ENCODE measurements at places on chromosomes 1 and 21.

DNA sequence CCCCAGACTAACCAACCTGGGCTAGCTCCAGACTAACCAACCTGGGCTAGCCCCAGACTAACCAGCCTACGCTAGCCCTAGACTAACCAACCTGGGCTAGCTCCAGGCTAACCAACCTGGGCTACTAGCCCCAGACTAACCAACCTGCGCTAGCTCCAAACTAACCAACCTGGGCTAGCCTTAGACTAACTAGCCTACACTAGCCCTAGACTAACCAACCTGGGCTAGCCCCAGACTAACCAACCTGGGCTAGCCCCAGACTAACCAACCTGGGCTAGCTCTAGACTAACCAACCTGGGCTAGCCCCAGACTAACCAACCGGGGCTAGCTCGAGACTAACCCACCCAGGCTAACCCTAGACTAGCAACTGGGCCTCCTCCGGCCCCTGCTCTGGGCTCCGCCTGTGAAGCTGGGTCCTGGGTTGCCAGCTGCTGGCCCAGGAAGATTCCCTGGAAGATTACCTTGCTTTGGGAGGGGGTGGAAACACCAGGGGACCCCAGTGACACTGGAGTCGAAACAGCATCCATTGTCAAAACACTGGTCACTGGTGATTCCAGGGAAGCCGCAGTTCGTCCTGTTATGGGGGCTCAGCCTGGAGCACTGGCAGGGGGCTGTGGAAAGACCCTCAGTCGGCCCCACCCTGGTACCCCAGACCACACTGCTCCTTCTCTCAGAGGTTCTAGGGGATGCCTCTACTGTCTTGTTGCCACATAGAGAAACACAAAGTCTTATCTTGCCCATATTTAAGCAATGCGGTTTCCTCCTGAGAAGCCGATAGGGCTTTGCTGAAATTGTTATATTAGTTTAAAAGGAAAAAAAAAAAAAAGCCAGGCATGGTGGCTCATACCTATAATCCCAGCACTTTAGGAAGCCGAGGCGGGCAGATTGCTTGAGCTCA lies 1.1 kb downstream of the TFF2 start:
- DNase-seq: no peak

GRCh38 chr1:207951652-207952051 lies 40.7 kb upstream of the CD34 start:
- DNase-seq: no peak

GRCh38 chr1:110134050-110134595 lies 16.2 kb upstream of the SLC6A17 start:
- no peak for DNase-seq

DNA sequence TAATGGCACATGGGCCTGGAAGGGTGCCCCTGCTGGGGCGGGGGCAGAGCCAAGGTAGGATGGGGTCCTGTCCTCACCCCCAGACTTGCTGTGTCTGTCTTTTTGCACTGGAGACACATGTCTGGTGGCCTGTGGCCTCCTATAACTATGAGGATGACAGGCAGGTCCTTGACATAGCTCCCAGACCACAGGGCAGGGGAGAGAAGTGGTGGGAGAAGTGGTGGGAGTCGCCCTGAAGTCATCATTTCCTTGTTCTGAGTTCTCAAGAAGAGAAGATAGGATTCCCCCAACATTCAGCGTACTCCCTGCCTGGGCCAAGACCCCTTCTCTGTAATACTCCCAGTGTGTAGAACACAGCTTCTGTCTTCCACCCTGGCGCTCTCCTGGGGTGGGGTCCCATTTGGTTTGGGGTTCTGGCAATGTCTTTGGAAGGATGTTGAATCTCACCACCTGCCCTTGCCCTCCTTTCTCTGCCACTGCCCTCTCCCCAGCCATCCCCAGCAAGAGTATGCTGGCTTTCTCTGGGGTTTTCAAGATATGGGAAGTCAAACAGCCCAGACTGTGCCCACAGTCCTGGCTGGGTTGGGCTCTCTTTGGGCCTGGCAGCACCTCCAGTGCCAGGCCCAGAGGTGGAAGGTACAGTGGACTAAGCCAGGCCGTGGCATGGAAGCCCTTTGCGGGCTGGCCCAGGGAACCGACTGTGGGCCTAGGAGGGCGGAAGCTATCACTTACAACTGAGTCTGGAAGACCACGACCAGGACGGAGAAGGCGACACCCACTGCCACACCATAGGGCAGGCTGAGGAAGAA lies 19.4 kb downstream of the SLC26A9 start:
- no peak for DNase-seq

- DNase-seq: no peak
Measured at GRCh38 chr1:145951526-145951925, 6.3 kb downstream of the LIX1L start.

DNA sequence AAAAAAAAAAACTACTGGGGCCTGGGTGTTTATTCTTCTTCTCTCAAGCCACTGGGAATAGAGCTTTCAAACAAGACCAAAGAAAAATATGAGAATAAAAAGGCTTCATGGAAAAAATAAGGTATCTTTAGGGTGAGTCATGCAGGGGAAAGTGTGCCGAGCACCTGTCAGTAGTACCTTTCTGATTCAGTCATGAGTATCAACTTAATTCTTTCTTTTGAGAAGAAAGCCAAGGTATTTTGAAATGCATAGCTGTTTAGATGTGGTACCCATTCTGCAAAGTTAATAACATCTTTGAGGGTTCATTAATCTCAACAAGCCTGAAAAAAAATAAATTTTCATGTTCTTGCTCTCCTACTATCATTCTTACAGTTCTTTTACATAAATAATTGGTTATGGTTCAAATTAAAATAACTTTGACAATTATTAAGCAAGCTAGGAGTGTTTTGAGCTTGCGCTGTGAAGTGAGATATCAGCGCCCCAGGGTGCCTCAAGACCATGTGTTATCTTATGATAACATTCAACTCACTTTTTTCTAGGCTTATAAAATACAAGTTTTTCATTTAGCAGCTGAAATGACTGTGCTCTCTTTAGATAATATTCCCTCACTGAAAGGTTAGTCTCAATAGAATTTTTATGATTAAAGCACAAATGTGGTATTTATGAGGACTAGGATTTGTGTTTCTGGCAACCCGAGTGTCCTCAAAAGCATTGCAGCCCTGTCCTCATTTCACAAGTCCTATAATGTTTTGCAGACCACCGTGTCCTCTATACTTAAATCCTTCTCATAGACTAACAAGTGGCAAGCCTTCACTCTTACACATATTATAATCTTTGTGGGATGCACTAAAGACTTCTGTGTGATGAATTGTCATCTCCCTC lies 138.6 kb downstream of the SLC44A5 start:
- DNase-seq: no peak

- peak; percentile 19 for DNase-seq
Measured at GRCh38 chr1:119582801-119583200, 65.3 kb downstream of the ZNF697 start.

DNA sequence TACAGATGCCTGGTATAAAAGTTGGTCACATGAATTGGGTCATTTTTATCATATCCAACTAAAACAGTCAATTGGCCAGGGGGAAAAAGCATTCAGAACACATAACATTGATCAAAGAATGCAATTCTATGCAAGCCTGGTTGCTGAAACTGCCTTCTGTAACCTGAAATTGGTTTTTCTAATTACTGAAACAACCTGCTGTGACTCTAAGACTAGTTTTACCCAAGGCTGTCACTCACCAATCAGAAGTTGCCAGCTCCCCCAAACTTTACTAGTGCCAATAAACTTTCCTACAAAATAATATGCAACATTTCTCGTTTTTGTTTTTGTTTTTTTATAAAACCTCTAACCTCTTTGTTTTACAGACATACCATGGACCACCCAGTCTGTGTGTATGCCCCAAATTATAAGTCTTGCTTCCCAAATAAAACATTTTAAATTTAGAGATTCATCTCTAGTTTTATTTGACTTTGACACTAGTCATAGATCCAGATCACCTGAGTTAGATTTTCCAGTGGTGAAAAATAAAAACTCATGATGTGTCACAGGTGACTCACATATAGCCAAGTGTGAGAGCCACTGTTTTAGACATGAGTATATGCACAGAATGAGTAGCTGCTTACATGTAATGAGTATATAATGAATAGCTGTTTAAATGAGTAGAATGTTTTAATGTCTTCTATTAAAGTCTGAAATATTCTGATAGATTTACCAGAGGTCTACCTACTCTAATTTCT lies 64.2 kb upstream of the CR2 start:
- peak; percentile 41 for DNase-seq

- DNase-seq: no peak
Measured at GRCh38 chr1:47485817-47486216, 48.0 kb downstream of the FOXD2 start.

DNA sequence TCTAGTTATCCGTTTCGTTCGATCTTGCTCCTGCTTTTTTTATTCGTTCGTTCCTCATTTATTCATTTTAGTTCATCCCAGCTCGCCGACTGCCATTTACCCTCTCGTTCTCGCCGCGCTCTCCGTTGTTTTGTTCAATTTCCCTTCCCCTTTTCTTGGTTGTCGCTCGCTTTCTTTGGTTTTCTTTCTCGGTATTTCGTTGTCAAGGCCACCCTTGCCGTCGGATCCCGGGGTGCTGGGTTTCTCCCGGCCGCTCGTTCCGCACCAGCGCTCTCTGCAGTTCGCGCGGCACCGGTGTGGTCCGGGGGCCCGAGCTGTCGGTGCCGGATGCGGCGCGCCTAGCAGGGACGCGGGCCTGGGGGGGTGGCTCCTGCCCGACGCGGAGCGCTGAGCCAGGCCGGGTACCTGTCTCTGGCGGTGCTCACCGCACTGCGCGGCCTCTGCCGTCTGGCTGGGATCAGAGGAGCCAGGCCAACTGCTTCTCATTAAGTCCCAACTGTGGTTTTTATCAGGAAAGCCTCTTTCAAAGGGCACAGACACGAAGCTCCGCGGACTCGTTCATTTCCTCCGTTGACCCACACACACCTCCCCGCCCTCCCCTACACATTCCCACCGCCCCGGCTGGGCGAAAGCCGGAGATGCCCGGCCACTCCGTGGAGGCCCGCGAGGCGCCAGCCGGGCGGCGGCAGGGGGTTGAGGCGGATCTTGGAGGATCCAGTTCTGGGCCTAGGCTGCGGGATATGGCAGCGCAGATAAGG lies 1.6 kb downstream of the ALX3 start:
- no peak for DNase-seq

DNA sequence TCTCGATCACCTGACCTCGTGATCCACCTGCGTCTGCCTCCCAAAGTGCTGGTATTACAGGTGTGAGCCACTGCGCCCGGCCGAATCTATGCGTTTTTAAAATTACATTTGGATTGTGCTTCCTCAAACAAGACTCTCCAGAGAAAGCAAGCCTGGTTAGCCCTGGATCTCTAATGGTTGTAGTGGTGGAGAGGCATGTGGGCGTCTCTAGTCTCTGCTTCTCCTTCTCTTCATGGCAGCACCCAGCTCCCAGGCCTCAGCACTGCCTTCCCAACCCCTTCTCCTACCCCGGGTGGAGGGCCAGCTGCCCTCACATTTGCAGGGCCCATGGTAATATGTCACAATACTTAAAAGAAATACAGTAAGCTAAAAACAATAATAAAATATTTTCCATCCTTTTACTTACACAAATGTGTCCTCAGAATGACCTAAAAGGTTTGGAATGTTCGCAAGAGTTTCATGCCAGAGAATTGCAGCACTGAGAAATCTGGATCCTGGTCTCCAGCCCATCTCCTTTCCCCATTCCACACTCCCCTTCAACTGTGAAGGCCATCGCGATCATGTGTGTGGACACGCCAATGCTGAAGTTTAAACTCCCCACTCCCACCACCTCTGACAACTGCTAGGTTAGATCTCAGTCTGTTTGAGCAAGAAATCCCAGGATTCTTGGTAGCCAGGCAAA lies 7.0 kb downstream of the OR14I1 start:
- DNase-seq: no peak

DNA sequence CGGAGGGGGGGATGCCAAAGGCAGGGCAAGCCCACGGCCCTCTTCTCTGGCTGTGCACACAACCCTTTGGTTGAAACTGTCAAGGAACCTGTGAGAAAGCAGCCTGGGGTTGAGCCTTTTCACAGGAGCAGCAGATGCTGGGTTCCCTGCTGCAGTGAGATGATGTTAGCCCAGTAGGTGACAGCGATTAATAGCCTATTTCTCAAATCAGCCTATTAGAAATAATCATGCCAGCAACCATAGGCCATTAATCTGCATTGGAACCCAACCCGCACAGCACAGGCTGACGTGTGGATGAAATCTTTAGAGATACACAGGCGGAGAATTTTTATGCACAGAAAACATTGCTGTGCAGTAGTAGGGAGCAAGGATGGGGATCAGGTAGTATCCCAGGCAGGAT lies 637.5 kb downstream of the AJAP1 start:
- no peak for DNase-seq

GRCh38 chr1:172970186-172970585 lies 80.6 kb downstream of the TNFSF18 start:
- peak; percentile 74 for DNase-seq

DNA sequence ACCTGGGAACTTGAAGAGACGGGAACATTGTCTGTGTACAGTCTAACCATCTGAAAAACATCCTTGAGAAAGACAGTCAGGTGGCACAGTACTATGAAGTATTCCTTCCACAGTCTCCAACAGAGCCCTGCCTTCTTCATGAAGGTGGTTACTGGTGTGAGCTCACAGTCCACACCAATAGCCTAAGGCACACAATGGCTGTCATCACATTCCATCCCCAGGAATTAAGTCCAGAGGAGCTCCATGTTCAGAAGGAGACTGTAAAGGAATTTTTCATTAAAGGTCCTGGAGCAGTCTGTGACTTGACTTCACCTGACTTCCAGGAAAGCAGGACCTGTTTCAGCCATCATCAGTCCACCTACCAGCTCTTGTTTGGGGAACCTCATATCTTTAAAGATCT lies 180.2 kb downstream of the C1orf21 start:
- DNase-seq: no peak

- DNase-seq: peak; percentile 17
Measured at GRCh38 chr1:58881471-58881994, 97.7 kb upstream of the JUN start.

GRCh38 chr1:246588159-246588721 lies 22.0 kb downstream of the CNST start:
- no peak for DNase-seq

GRCh38 chr21:32055305-32055704 lies 182.5 kb downstream of the HUNK start:
- DNase-seq: no peak

DNA sequence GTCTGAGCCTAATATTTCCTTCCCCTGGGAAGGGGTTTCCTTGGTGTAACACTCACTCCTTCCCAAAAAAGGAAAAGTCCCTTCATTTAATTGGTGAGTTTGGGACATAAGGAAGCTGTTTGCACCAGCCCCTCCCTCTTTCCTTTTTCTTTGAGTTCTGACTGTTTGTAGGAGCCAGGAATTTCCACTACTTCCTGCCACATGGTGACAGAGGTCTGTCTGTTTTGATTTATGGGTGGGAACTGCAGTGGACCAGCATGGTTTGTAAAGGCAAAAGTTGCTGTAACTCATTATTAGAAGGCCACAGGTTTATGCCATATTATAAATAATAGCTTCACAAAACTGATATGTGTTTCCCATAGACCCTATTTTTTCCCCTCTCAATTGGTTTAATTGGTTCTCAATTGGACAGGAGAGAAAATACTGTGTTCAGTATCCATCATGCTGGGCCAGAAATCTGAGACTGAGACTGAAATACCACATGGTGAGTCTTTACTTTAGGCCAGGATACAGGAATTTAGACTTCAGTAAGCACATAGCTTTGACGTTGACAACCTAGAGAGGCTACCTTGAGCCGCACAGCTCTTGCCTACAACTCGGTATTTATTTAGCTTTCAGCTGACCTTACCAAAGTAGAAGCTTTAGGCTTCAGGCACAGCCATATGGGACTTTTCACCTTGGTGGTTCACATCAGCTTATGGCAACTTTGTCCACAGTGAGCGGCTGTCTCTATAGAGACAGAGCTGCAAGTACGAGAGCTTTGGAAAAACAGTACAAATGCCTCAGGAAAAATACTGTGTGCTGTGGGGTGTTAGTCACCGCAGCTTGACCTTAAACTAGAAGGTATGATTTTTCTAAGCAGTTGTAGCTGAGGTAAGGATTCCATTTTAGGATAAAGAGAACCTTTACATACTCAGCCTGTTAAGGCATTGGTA lies 40.0 kb upstream of the RGS7 start:
- DNase-seq: no peak
